ENCODE measurements at places on chromosomes 7 and 10. TPM values are rescaled to one million over a fixed set of nuclear protein-coding genes. Genes with fewer than 3 reads are reported as not detected.

The LSM5 gene
- total RNA-seq = 81.9 TPM

The FOXP2 gene
- total RNA-seq = 0.81 TPM

The SPAM1 gene
- total RNA-seq = not detected

The CRHR2 gene
- total RNA-seq = not detected

The PTPN20 gene
- total RNA-seq = 5.4 TPM

The ACSL5 gene
- not detected for total RNA-seq

The LRRC18 gene
- not detected for total RNA-seq

The TMEM225B gene
- 0.25 TPM for total RNA-seq

The CFAP46 gene
- 1.8 TPM for total RNA-seq

The CTAGE4 gene
- 1.4 TPM for total RNA-seq

The KCP gene
- total RNA-seq = 0.03 TPM

The ATP6V0A4 gene
- 0.25 TPM for total RNA-seq

The MUC3A gene
- total RNA-seq = 0.17 TPM

The TAS2R3 gene
- 0.44 TPM for total RNA-seq

The C7orf33 gene
- not detected for total RNA-seq

The ORC5 gene
- total RNA-seq = 23.0 TPM

The CH25H gene
- total RNA-seq = not detected

The C10orf67 gene
- 0.11 TPM for total RNA-seq

The FBXO24 gene
- 0.27 TPM for total RNA-seq

The LRRC4 gene
- total RNA-seq = 0.35 TPM

The NFE2L3 gene
- total RNA-seq = 28.6 TPM

The TET1 gene
- total RNA-seq = 0.51 TPM

The ITPRID1 gene
- not detected for total RNA-seq

The PRPS1L1 gene
- not detected for total RNA-seq

The IFIT3 gene
- total RNA-seq = 54.8 TPM

The RSPH10B gene
- total RNA-seq = 0.04 TPM

The STK31 gene
- total RNA-seq = 0.20 TPM

The RELN gene
- not detected for total RNA-seq

The DLX6 gene
- not detected for total RNA-seq

The OLAH gene
- not detected for total RNA-seq

The TMEM229A gene
- not detected for total RNA-seq

The OR2A25 gene
- total RNA-seq = not detected

The MMRN2 gene
- 6.2 TPM for total RNA-seq

The EPO gene
- 0.41 TPM for total RNA-seq

The KLF14 gene
- not detected for total RNA-seq

The EBLN1 gene
- total RNA-seq = not detected

The IRF5 gene
- 0.81 TPM for total RNA-seq

The DKK1 gene
- 228 TPM for total RNA-seq

The PARD3 gene
- 69.5 TPM for total RNA-seq

The SPDYE6 gene
- not detected for total RNA-seq

The CHAT gene
- total RNA-seq = not detected

The ANKRD1 gene
- total RNA-seq = not detected
